ENCODE measurements at places on chromosomes 7 and 10. TPM values are rescaled to one million over a fixed set of nuclear protein-coding genes. Genes with fewer than 3 reads are reported as not detected.

- H3K4me1 ChIP-seq: no peaks in the 10 kb centered on the region
- no peaks in the 10 kb centered on the region for H3K36me3 ChIP-seq
- H3K4me3 ChIP-seq: no peak overlapping the region
Observed at GRCh38 chr7:128809363-128809762, 17.6 kb downstream of the CCDC136 start.

GRCh38 chr10:83764666-83765065 is 374.6 kb upstream of the GHITM start:
- no peak overlapping the region for H3K27ac ChIP-seq
- no peaks in the 10 kb centered on the region for H3K36me3 ChIP-seq
- H3K27me3 ChIP-seq: no peaks in the 10 kb centered on the region
- no peak for DNase-seq

DNA sequence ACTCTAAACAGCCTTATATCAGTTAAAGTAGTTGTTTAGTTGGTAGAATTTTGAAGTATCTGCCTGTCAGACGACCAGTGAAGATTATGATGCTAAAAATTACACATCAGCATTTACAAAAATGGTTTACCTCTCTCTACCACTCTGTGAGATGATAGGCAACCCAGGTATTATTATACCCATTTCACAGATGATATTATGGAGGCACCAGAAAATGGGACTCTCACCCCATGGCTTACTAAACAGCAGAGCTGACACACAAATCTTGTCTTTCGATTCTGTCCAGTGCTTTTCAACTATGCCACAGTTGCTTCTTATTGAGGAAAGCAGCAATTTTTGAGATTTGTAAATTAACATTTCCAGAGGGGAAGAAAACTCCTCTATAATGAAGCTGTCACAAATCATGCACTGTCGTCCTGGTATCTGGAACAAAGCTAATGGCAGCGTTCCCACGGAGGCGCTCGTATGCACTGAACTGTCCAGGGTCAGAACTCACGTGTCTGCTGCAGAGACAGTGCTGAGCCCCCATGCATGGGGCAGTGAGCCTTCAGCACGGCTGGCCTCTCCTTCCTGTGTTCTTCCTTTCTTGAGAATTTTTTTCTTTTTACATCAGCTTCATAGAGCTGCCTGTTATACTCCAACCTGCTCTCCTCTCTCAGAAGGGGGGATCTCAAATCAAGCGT is 381.1 kb downstream of the SDK1 start:
- DNase-seq: no peak
- no peak overlapping the region for H3K27ac ChIP-seq
- no peak overlapping the region for H3K4me3 ChIP-seq

DNA sequence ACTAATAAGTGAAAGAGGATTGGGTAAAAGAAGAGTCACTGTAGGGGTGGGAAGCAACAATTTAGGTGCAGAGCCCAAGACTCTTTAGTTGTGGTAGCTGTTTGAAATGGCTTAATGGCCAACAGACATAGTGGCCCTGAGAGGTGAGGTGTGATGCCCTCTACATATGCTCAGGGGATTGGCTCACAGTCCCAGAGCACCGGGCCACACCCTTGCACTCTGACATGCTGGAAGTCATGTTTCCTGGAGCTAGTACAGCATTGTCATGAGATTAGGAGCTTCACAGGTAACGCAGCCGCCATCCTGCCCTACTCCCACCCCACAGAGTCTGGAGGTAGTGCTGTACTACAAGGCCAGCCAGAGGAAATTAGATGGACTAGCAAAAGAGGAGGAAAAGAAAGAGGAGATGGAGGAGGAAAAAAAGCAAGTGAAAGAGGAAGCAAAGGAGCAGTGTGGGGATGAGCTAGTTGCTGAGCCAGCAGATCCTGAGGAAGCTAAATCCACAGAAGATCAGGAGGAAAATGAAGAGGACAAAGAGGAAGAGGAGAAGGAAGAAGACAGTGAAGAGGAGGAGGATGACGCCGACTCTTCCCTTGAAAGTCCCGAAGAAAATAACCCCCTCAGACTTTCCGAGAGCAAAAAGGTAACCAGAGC is 14.8 kb upstream of the FLNC start:
- H3K27ac ChIP-seq: no peak overlapping the region
- DNase-seq: no peak
- no peaks in the 10 kb centered on the region for H3K36me3 ChIP-seq

- H3K27ac ChIP-seq: no peak overlapping the region
- peaks cover 11% of the 10 kb centered on the region for H3K4me1 ChIP-seq
- no peak for DNase-seq
- peaks cover 8% of the 10 kb centered on the region for H3K27me3 ChIP-seq
- no peak overlapping the region for H3K4me3 ChIP-seq
- no peaks in the 10 kb centered on the region for H3K36me3 ChIP-seq
Observed at GRCh38 chr10:114652402-114653368, 5.4 kb downstream of the ABLIM1 start.

The AVPI1 gene
- 1.1 TPM for total RNA-seq

Data from activated CD4-positive, alpha-beta T cell treated with anti-CD3 and anti-CD28 coated beads, Interleukin-2, amount 10 ng/mL, durations not matched to agents 24 days and 14 days (primary cell).